ENCODE measurements at places on chromosomes 6 and 20.
A peak's percentile ranks its signal among the peaks of the same experiment; 100 is the strongest.

- no peak for DNase-seq
Measured at GRCh38 chr6:167270499-167271311, 20.4 kb upstream of the UNC93A start.

GRCh38 chr6:25057111-25057905 lies 121.5 kb upstream of the RIPOR2 start:
- no peak for DNase-seq

GRCh38 chr20:22954661-22955060 lies 80.5 kb upstream of the SSTR4 start:
- DNase-seq = no peak

DNA sequence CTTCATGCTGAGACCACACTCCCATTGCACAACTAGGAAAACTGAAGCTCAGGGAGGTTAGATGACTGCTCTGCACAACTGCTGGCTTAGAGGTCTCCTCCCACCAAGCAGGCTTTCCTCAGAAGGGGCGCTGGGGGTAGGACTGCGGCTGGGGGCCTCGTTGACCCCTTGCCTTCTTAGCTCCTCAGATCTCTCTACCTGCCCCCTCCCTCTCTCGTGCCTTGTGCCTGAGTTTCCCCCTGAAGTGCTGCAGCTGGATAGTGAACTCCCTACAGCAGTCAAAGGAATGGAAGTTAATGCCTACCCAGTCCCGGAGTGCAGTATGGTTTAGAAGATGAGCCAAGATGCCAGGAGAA lies 149.8 kb downstream of the GRM4 start:
- DNase-seq = no peak

GRCh38 chr6:164108092-164108491 lies 693.6 kb downstream of the QKI start:
- DNase-seq = no peak

DNA sequence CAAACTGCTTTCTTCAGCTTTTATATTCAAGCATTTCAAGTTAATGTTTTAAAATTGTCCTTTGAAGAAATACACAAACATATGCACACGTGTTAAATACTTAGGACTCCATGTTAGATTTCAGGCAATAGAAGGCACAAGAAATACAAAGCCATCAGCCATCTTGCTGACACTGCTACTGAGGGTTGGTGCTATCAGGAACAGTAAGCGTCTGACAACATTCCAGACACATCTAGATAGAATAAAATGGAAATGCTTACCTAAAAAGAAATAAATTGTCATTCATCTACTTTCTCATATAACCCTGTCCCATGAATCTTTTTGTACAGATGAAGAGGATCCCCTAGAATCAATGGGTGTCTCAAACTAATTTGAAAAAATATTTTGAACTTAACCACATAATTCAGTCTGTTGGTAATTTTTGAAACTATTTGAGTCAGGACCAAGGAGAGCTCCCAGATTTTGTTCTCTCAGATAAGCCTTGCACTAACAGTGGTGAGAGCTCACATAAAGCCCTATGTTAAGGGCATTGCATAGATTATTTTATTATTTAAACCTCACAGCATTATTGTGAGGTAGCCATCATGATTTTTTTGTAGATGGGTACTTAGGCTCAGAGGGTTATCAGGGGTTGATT lies 631.1 kb upstream of the POU3F2 start:
- no peak for DNase-seq

GRCh38 chr6:116316772-116317467 lies 37.2 kb upstream of the TSPYL1 start:
- no peak for DNase-seq

- DNase-seq = no peak
Measured at GRCh38 chr6:98498866-98499265, 335.5 kb upstream of the POU3F2 start.

DNA sequence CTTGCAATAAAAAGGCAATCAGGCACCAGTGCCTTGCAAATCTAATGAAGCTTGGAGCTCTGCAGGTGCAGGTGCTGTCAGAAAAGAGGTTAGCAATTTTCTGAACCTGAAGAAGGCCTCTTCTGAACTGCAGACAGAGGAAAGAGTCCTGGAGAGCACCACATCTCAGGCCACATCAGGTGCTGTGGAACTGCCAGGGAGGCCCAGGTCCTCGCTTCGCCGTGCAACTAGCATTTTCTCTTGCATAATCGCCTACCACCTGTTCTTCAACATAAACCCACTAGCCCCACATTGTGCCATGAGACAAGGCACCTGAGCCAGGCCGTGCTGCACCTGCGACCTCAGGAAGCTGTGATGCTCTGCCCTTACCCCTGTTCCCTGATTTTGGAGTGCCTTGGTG lies 187.6 kb downstream of the DTNBP1 start:
- DNase-seq = no peak

DNA sequence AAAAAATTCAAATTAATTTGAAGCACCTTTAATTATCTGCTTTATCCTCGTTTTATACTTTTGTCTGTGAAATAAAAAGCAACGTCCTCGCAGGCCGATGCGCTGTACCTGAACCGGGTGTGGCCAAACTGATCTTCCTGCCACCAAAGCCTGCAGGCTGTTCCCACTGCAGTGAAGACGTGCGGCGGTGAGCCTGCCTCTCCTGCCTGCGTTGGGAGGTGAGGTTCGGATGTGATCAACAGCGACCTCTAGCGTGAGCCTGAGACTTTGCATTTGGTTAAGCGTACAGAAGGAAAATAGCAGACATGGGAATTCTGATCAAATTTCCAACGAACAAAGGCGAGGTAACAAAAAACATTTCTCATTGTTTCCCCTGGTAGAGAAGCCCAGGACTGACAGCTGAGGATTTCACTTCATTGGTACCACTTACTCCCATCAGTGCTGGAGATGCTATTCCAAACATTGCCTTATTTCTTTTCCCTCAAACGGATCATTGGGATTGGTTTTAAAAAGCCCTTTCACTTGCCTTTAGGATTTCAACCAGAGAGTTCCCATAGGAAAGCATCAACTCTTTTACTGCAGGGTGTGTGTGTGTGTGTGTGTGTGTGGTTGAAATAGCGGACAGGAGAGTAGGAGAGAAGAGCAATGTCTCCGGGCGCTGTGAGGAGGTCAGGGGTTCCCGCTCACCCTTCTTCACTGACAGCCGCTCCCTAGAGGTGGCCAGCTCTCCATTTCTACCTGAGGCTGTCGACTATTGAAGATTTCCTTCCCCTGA lies 56.6 kb upstream of the CCN6 start:
- peak; percentile 81 for DNase-seq

- no peak for DNase-seq
Measured at GRCh38 chr6:7389162-7389450, 436 bp downstream of the CAGE1 start.

GRCh38 chr6:223136-223535 lies 69.2 kb upstream of the DUSP22 start:
- DNase-seq = no peak

- DNase-seq = no peak
Measured at GRCh38 chr6:39338397-39338796, 15.9 kb upstream of the KCNK16 start.

DNA sequence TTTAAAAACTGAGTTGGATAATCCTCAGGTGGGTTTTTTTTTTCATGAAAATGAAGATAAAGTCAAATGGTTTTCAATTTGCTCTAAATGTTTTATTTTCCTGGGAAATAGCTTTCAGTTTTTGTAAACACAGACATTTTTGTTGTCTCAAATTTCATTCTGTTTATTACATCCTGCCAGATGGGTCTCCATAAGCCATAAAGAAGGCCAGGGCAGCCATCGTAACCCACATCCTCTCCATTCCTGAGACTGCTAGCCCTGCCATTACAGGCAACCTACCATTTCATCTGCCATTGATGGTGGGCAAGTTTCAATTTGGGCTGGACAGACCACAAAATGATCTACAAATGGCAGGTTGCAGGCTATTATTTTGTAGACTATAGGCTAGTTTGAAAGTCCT lies 60.8 kb downstream of the BTBD3 start:
- no peak for DNase-seq

DNA sequence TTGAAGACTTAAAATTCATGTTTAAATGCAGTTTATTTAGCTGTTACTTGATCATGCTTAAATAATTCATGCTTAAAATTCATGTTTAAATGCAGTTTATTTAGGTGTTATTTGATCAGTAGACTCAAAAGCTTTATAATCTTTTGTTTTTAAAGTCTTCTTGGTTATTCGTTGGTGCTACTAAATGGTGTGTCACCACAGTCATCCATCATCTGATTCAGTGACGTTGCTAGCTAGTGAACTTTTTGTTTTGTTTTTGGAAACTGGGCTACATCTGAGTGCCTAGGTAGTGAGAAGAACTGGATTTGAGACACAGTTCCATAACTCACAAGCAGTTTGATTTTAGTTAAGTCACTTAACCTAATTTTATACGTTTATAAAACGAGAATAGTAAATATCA lies 20.9 kb downstream of the SCAF8 start:
- no peak for DNase-seq

- no peak for DNase-seq
Measured at GRCh38 chr6:24927985-24928745, 7.6 kb downstream of the RIPOR2 start.

- peak; percentile 85 for DNase-seq
Measured at GRCh38 chr20:380763-381580, 412 bp downstream of the TRIB3 start.

DNA sequence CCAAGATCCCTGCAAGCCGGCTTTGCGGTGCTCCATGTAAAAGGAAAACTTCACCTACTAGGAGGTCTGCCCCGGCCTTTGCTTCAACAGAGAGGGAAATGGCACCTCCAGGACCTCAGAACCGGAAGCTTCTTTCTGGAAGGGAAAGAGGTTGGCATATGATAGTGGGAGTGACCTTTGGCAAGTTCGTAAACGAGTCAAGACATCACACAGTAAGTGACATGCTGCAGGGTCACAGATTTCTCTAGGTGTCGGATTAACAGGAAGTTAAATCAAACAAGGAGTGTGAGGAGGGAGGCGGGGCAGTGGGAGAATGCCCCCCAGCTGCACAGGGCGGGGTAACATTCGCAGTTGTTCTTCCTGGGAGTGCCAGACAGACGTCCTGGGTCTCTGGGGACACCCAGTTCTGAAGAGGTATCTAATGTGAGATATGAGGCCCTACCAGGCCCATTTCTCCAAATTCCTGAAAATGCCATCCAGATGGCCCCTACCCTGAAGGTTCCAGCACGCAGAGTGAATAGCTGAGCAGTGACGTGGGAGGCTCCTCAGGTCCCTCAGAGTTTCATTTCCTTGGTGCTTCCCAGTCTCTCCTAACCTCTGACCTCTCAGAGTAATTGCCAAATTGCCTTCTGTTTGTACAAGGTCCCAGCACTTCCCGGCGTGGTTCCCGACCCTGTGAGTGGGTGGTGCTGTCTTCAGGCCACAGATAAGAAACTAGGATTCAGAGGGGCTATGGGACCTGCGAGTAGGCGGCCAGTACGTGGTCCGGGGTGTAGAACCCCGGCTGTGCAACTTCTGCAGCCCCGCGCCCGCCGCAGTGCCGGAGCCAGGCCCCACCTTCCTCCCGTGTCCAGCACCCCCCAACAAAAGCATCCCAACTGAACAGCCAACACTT lies 1.9 kb downstream of the RRBP1 start:
- DNase-seq = no peak

DNA sequence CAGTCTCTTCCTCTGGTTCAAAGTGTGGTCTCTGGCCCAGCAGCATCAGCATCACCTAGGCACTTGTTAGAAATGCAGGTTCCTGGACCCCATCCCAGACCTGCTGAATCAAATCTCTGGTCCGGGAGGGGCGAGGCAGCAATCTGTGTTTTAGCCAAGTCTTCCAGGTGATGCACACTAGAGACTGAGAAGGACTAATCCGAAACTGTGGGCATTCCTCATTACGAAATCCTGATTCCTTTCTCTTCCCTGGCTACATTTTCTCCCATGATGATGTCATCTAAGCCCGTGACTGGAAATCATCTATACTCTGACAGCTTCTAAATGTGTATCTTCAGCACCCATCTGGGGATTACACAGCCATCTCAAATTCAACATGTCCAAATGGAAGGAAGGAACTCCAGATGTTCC lies 39.7 kb upstream of the PRND start:
- no peak for DNase-seq

DNA sequence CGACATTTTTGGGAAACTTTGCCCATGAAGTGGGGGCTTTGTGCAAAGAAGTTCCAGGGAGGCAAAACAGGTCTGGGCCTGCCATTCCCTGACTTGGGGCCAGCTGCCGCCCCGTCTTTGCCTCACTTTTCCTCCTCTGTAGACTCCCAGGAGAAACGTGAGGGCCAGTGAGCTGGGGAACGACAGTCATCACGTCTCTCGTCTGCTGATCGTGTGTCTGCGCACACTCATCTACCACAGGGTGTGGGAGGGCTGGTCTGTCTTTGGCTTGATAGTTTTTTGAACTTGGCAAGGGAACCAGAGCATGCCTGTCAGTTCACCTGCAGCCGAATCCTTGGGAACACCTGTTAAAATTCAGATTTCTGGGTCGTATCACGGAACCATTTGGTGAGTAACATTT lies 8.5 kb downstream of the GHRH start:
- DNase-seq = no peak

GRCh38 chr6:71393981-71394432 lies 105.4 kb downstream of the OGFRL1 start:
- DNase-seq = no peak

- DNase-seq = no peak
Measured at GRCh38 chr6:105192707-105193465, 13.1 kb upstream of the POPDC3 start.

GRCh38 chr20:59448196-59448595 lies 147.8 kb downstream of the EDN3 start:
- DNase-seq = no peak

GRCh38 chr6:148857798-148858390 lies 111.1 kb downstream of the UST start:
- no peak for DNase-seq

- DNase-seq = no peak
Measured at GRCh38 chr6:95805699-95806098, 210.1 kb upstream of the FUT9 start.

- no peak for DNase-seq
Measured at GRCh38 chr20:19981031-19981451, 36.1 kb upstream of the NAA20 start.

- DNase-seq = no peak
Measured at GRCh38 chr20:5779071-5779900, 29.1 kb downstream of the SHLD1 start.

GRCh38 chr6:1187293-1188131 lies 124.4 kb upstream of the FOXQ1 start:
- DNase-seq = no peak

GRCh38 chr20:677957-678356 lies 2.4 kb upstream of the SCRT2 start:
- no peak for DNase-seq

DNA sequence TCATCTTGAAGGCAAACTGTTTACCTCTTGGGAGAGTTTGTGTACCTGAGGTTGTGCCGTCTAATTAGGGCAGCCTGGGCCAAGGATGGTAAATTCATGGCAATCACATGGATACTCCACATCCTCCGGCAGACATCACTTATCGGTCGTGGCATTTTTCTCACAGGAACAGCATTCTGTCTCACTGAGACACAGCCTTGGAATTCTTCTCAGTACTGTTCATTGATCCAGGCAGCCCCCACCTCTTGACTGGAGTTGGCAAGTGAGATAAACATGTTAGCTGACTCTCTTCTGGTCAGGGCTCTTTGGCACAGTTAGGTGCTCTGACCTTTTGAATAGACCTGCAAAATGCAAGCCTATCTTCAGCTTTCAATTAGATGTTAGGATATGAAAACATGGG lies 511.4 kb upstream of the FLRT3 start:
- DNase-seq = no peak
